ENCODE measurements at places on chromosomes 3 and 15.

- peak; percentile 55 for ATAC-seq
Measured at GRCh38 chr3:123723522-123724168, 138.8 kb upstream of the HACD2 start.

DNA sequence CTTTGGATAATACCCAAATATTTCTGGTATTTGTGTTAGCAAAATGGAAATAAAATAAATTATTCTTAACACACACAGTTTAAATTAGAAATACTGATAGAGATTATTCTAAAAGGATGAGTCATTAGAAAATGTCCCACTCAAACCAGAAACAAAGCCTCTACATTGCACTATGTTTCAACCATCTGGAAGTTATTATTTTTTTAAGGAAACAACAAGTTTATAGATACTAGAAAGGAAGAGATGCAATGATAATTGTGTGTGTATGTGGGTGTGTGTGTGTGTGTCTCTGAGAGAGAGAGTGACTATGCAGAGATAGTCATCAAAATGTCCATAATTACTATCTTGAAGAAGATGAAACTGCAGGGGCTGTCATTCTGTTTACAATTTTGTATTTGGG lies 1340.5 kb downstream of the ROBO1 start:
- peak; percentile 77 for ATAC-seq

- no peak for ATAC-seq
Measured at GRCh38 chr15:81182756-81183438, 13.8 kb upstream of the IL16 start.

DNA sequence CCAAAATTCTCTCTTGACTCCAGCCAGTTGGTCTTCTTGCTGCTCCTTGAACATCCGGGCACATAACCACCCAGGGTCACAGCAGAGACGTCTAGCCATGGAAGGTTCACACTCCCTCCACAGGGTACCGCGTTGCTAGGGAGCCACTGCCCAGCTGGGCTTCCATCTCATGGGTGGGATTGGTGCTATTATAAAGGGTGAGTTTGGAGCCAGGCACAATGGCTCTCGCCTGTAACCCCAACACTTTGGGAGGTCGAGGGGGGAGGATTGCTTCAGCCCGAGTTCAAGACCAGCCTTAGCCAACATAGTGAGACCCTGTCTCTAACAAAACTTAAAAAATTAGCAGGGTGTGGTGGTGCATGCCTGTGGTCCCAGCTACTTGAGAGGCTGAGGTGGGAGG lies 17.5 kb upstream of the SKOR1 start:
- ATAC-seq: no peak

DNA sequence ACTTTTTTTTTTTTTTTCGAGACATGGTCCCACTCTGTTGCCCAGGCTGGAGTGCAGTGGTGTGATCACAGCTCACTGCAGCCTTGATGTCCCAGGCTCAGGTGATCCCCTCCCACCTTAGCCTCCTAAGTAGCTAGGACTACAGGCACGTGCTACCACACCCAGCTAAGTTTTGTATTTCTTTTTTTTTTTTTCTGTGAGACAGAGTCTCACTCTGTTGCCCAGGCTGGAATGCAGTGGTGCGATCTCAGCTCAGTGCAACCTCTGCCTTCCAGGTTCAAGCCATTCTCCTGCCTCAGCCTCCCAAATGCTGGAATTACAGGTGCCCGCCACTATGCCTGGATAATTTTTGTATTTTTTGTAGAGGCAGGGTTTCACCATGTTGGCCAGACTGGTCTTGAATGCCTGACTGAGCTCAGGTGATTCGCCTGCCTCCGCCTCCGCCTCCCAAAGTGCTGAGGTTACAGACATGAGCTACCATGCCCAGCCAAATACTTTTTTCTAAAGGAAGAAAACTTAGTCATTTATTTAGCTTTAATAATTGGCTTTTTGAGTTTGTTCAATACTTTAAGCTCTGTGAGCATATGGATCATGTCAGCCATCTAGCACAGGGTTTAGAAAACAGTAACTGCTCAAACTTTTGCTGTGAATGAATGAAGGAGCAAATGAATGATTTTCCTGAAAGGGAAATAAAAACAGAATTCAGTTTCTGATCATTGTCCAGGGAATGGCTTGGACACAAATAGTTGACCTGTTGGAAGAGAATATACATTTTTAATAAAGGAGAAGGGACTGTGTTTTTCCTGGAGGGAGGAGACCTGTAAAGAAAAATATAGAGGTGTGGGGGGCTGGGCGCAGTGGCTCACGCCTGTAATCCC lies 26.0 kb downstream of the UBE2E1 start:
- no peak for ATAC-seq

GRCh38 chr3:160929595-160929994 lies 173.6 kb downstream of the PPM1L start:
- peak; percentile 78 for ATAC-seq

- no peak for ATAC-seq
Measured at GRCh38 chr15:47685141-47685870, 32.0 kb upstream of the SEMA6D start.

GRCh38 chr3:53039376-53039752 lies 6.5 kb downstream of the SFMBT1 start:
- no peak for ATAC-seq

DNA sequence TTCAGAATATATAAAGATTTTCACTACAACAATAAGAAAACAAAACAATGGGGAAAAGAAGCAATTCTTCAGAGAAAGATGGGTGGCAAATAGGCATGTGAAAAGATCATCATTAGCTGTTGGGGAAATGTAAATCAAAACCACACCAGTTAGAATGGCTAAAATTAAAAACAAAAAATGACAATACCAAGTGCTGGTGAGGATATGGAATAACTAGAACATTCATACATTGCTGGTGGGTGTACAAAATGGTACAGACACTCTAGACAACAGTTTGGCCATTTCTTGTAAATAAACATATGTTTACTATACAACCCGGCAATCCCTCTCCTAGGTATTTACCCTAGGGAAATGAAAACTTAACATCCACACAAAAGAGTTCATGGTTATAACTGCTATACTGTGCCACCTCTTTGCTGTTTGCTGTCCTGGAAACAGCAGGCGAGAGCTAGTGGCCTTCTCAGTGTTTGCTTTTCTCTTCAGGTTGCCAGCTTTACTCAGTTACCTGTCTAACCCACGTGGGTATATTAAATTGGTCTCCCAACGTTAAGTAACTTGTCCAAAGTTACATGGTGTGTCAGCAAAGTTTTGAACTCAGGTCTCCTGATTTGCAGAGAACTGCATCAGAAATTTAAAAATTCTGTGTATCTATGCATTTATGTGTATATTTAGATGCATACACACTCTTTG lies 4.6 kb upstream of the NIT2 start:
- no peak for ATAC-seq

- ATAC-seq: no peak
Measured at GRCh38 chr3:196749125-196749524, 9.5 kb downstream of the PAK2 start.

GRCh38 chr3:129654131-129654530 lies 47.7 kb upstream of the PLXND1 start:
- peak; percentile 50 for ATAC-seq

GRCh38 chr3:195086341-195086740 lies 184.6 kb downstream of the XXYLT1 start:
- no peak for ATAC-seq

- ATAC-seq: no peak
Measured at GRCh38 chr15:41561104-41561776, 2.2 kb downstream of the TYRO3 start.

- no peak for ATAC-seq
Measured at GRCh38 chr3:49302613-49303012, 25.6 kb upstream of the C3orf62 start.

DNA sequence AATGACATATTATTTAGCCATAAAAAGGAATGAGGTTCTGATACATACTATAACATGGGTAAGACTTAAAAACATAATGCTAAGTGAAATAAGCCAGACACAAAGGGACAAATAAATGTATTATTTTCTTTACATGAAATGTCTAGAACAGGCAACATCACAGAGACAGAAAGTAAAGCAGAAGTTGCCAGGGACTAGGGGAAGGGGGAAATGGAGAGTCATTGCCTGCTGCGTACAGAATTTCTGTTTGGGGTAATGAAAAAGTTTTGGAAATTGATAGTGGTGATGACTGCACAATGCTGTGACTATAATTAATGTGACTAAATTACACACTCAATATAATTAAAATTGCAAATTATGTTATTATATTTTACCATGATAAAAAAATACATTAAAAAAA lies 99.9 kb downstream of the ANO10 start:
- ATAC-seq: no peak

GRCh38 chr15:39741258-39741657 lies 41.4 kb downstream of the FSIP1 start:
- ATAC-seq: no peak

GRCh38 chr3:104974316-104974715 lies 392.4 kb upstream of the ALCAM start:
- ATAC-seq: no peak

DNA sequence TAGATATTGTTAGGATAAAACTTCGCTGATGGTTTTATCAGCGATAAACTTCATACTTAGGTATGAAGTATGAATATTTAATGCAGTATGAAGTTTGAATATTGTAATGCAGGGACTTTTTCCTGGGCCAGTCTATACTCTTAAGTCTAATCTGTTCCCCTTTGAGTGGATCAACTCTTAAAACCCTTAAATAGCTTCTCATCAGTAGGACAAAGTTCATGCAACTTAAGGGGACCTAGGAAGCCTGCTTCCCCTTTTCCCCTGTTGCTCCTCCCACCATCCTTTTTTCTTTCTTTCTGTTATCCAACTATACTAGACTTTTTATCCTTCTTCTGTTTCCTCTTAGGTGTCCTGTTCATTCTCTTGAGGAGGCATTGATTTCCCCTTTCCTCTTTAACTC lies 78.7 kb downstream of the MITF start:
- no peak for ATAC-seq

- no peak for ATAC-seq
Measured at GRCh38 chr15:87538327-87538834, 718.2 kb downstream of the NTRK3 start.

- peak; percentile 97 for ATAC-seq
Measured at GRCh38 chr3:48635222-48636021, at the start of gene SLC26A6. SLC26A6 (minus strand) TSS chr3:48635461; CDS start chr3:48635393, 68 bp downstream.

DNA sequence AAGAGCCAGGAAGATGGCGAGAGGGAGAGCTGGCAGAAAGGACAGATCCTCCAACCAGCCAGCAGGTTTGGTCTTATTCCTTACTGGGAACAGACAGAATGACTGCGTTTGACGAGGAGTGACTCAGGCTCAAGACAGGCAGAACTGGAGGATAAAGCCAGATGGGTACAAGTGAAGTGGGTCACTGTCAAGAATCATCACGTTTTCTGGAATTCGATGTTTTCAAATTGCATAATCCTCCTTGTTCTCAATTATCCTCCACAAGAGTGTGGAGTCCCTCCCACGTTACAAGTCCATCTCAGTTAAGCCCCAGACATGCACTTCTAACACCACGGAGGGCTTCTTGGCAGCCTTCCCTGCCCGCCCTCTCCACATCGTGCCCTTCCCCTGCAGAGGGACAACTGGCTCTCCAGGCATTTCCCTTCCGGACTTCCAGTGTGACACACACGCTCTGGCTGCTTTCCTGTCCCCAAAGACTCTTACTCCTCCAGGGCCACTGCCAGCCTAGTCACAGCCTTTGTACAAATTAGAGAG lies 183.1 kb downstream of the CHST2 start:
- ATAC-seq: peak; percentile 92

GRCh38 chr15:41661518-41662225 lies 1.5 kb downstream of the MGA start:
- ATAC-seq: peak; percentile 47

DNA sequence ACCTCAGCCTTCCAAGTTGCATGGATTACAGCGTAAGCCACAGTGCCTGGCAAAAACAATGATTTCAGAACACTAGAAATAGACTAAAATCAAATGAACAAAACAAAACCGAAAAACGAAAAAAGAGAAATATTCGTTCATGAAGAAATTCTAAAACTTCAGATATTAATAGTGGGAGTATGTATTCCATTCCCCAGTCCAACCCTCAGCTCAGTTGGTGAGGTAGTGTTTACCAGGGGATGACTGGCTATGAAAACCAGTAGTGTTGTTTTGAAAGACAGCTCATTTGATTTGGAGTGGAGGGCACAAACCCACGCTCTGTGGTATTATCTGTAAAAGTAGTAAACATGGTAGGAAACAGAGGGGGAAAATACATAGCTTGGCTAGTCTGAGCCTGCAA lies 6.8 kb upstream of the SNRK start:
- ATAC-seq: no peak

GRCh38 chr3:177529071-177529550 lies 331.8 kb upstream of the TBL1XR1 start:
- no peak for ATAC-seq

DNA sequence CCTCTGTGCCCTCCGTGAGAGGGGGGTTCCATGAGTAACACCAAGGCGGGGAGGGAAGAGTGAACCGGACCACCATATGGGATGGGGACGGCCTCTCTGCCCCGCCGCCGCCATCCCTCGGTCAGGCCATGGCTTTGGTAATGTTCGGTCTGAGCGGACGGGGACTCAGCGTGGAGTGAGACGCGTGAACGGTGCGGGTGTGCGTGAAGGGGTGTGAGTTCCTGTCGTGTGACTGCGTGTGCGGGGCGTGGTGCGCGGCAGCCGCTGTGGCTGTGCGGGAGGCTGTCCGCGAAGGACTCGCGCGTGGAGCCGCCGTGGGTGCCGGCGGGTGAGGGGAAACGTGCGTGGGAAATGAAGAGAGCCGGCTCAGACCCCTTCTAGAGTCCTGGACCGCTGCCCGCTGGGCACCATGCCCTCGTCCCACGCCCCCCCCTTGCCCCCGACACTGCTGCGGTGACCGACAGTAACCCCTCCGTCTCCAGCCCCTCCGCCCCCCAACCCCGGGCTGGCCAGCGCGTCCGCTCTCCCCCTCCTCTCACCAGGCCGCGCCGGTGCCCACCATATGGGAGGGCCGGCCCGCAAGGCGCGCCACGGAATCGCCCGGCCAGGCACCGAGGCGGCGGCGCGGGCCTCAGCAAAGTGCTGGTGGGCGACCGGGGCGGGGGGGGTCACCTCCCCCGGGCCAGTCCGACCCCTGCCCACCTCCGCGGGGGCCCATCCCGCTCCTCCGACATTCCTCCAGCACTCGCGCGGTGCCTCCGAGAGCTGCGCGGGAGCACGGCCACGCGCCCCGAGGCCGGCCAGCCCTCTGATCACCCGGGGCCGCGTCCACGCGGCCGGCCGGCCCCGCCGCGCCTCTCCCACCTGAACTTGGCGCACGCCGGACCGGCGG lies 589 bp downstream of the KLF15 start:
- ATAC-seq: peak; percentile 8

DNA sequence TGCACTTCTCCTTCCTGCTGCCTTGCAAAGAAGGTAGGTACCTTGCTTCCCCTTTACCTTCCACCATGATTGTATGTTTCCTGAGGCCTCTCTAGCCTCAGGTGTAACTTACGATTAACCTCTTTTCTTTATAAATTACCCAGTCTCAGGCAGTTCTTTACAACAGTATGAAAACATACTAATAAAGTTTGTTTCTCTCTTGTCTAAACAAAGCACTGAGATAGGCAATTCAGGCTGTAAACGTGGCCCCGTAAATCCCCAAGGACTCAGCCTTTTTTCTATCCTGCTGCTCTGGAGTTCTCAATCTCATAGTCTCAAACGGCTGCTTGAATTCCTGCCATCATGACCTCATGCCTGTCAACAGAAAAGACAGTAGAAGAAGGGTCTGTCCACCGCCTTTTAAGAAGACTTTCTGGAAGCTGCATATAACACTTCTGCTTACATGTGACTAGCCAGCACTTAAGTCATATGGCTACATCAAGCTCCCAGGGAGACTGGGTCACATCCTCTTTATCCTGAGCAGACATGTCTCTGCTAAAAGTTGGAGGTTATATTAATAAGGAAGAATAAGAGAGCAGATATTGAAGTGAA lies 257.8 kb downstream of the EBLN2 start:
- no peak for ATAC-seq

GRCh38 chr3:9384141-9384828 lies 13.1 kb upstream of the SETD5 start:
- ATAC-seq: peak; percentile 13

GRCh38 chr15:94229591-94230369 lies 1.6 kb upstream of the MCTP2 start:
- ATAC-seq: no peak

Data from SK-N-SH treated with all-trans-retinoic acid at 6 μM for 48 hours (cell line).